Right kidney (tissue), 9 donors: ENCODE measurements at places on chromosomes 13 and 19.
A peak's percentile ranks its signal among the peaks of the same experiment; 100 is the strongest.

- DNase-seq = no peak
Measured at GRCh38 chr19:13092606-13093235, 9.9 kb downstream of the LYL1 start.

GRCh38 chr13:109586509-109587346, 199.7 kb downstream of the IRS2 start:
- DNase-seq = no peak

DNA sequence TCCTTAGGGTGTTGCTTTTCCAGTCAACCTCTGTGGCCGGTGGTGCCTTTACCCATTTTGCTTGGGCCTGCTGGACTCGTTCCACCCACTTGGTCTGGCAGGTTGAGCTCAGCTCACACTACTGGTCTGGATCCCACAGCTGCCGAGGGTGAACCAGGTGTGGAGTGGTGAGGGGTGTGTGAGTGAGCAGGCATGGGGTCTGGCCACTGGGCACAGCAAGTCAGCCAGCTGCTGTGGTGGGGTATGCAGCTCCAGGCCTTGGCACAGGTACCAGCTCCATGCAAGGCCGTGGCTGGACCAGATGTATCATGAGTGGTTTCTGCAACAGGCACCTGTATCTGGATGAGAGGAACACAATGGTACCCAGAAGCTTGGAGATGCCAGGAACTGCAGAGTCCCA, 277.6 kb upstream of the KLHL1 start:
- DNase-seq = no peak

DNA sequence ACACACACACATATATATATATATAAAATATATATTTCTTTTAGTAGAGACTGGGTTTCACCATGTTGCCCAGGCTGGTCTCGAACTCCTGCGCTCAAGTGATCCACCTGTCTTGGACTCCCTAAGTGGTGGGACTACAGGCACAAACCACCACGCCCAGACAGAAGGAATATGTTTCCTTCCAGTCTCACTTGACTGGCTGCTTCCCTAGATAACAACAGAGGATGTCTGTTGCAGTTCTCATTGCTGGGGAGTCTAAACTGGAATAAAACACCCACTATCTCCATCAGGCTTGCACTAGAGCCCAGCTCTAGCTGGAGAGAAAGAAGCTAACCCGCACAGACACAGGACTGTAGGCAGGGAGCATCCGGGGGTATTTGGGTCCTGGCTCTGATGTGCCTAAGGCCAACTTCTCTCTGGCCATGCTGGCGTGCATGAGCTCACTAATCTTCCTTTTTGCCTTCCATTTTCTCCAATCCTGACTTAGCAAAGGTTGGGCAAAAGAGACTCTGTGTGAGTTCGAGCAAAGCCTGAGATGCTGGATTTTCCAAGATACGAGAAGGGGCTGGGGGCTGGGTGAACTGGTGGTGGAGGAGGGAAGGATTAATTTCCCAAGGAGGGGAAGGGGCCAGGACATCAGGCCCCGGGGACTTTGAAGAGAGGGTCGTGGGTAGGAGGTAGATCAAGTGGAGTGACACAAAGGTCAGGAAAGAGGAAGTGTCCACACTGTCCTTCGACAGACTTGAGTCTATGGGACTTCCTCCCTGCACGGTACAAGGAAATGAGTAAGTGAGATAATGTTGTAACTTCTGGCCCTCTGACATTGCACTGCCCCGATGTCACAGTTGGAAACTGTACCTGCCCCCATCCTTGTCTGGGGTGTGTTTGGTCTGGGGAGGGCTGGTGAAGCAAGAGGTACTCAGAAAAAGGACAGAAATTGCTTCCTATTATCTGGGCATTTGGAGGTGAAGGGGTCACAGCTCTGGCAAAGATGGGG, 22.5 kb upstream of the ALOX5AP start:
- no peak for DNase-seq

- DNase-seq = no peak
Measured at GRCh38 chr13:26878438-26878837, 117.9 kb upstream of the GPR12 start.

DNA sequence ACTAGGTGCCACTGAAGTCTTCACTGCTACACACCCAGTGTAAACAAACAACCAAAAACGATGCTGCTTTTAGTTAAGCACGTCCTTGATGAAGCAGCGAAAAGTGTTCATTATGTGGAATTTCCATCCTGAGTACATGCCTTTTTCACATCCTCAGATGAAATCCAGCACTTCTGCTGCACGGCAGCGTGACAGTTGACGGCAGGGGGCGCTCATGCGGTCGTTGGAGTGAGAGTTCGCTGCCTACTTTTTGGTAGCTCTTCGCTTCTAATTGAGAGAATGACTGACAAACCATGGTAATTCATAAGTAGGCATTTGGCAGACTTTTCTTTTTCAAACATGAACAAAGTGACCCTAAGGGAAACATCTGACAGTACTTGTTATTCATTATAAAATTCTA, 1124.9 kb downstream of the EFNB2 start:
- no peak for DNase-seq

DNA sequence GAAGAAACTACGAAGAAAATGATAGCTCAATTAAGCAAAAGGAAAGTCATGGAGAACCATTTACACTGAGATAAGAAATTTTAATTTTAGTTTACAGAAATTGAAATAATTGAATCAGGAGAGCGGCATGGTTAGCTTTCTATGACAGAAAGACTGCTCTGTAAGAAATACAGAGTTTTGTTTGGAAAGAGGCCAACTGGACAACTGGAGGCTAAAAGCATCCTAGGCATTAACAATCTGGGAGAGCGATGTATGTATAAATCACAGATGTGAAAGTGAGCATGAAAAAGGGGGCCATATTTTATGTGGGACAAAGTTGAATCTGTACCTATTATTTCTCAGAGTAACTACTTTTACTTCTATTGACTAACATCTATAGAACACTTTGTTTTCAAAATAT, 1608.8 kb upstream of the PCDH20 start:
- DNase-seq = no peak

GRCh38 chr19:34499155-34499834, 17.7 kb downstream of the WTIP start:
- no peak for DNase-seq

- DNase-seq = no peak
Measured at GRCh38 chr13:46586751-46587514, 34.0 kb downstream of the LRCH1 start.

DNA sequence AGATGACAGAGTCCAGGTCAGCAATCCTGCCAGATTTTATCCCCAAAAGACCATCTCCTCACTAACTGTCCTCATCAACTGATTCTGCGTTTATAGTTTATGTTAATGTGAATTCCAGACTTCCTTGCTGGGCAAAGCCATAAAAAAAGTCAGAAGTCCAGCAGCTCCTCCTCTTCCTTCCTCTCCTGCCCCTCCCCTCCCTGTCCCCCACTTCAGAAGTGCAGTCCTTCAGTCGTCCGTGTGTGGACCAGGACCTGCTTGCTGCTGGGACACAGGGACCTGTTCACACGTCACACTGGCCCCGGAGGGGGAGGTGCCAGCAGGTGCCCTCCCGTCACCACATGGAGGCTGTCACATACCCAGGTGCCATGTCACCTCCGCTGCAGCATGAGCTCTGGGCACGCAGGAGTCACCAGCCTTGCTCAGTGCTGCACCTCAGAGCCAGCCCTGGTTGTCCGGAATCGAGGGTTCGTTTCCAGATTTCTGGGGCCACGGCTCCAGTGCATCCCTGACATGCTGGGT, 4.0 kb upstream of the MCF2L start:
- no peak for DNase-seq

DNA sequence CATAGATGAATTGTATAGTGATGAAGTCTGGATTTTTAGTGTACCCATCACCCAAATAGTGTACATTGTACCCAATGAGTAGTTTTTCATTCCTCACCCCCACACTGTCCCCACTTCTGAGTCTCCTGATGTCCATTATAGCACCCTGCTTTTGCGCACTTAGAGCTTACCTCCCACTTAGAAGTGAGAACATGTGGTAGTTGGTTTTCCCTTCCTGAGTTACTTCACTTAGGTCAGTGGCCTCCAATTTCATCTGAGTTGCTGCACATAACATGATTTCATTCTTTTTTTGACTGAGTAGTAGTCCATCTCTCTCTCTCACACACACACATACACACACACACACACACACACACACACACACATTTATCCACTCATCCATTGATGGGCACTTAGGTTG, 43.2 kb upstream of the ALOX5AP start:
- DNase-seq = no peak

GRCh38 chr13:19726611-19727010, 56.1 kb downstream of the PSPC1 start:
- no peak for DNase-seq

- peak; percentile 92 for DNase-seq
Measured at GRCh38 chr13:109785141-109785891, 1.1 kb downstream of the IRS2 start.

- no peak for DNase-seq
Measured at GRCh38 chr13:110616103-110617101, 1.1 kb downstream of the NAXD start.

GRCh38 chr13:30963791-30964190, 31.3 kb downstream of the TEX26 start:
- peak; percentile 9 for DNase-seq

DNA sequence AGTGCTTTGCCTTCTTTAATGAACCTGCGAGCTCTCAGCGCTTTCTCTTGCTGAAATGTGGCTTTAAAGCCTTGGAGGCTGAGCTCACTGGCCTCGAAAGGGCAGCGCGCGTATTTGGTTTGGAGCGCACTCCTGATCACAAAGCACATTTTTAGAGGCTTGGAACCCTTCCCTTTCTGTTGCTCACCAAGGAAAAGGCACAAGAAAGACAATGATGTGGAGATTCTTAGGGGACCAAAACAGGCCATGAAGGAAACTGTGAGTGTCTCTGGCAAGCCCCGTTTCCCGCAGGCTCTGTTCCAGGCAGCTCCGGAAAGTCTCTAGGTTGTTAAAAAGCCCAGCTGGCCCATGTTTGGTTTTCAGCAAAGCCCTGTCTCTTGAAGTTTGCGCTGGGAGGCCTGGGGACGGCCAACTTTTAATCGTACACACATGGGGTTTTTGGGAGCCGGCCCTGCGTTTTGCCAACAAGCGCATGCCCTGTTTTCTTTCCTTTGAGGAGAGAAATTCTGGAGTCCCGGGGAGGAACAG, 9.4 kb upstream of the SPC24 start:
- no peak for DNase-seq
